ENCODE measurements at places on chromosomes 11 and 22.

DNA sequence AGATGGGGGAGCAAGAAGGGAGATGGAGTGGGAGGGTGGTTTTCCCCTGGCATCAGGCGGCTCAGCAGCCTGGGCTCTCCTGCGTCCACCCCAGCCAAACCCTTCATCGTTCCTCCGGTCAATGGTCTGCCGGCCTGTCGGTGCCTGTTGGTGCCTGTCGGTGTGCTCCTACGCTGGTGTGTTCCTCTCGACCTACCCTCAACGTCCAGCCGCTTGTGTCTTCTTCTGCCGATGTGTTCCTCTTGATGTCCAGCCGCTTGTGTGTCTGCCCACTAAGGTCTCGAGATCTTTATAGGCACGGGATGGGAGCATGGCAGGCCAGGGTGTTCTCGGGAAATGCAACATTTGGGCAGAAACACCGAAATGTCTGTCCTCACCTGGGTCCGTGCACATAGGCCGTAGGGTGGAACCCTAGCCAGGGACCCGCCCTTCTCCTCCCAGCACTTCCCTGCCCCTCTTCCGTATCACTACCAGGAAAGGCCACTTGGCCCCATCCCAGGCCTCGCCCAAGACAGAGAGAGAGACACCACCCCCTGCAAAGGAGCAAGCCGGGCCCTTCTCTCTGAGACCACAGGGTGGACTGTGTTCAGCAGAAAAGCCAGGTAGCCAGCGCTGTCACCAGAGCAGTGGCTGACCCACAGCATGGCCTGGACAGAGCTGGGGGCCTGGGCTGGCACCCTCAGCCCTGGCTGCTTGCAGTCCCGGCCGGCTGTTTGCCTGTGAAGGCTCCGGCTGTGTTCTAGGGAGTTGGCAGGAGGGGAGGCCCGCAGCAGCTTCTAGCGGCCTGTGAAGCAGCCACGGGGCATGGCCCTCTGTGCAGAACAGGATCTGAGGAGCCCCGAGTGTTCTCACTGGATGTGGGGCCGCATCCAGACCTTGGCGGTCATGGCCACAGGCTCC, 61.6 kb upstream of the KCNQ1OT1 start:
- DNase-seq: no peak

DNA sequence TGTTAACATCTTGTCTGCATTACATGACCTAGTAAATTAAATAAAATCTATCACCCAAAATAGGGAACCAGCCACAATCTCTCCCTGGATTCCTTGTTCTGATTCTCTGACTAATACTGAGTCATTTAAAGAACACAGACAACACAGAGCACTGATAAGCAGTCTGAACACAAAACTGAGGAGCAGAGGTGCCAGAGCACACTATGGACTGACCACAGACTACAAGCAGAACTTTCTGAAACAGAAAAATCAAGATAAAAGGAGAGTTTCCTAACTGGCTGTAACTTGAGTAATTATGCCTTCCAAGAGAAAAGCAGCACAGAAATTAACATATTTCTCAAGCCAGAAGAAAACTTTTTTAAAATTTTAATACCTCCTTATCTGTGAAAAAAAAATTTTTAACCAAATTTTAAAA, 128.8 kb downstream of the SGSM3 start:
- no peak for DNase-seq

DNA sequence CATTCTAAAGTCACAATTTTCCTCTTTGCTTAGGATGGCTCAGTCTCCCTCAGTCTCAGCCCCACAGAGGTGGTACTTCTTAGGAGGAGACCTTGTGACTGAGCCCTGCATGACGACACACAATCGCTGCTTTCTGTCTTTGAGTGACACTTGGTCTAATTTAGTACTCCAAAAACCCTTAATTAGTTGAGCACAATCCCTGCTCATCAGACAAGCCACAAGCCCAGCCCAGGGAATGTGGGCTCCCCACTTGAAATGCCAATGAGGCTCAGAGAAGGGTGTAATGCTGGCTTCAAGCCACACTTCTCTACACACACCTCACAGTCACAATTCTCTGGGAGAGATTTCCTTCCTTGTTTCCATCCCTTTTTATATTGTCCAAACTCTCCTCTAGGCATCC, 101.8 kb downstream of the FEZ1 start:
- no peak for DNase-seq

- DNase-seq: no peak
These were observed 118.1 kb downstream of the HIPK3 start for GRCh38 chr11:33375236-33375635.

GRCh38 chr11:119681361-119681910, 47.6 kb downstream of the NECTIN1 start:
- no peak for DNase-seq

- DNase-seq: no peak
These were observed 91.8 kb downstream of the TBC1D22A start for GRCh38 chr22:46854125-46854870.

- DNase-seq: no peak
These were observed 62.1 kb upstream of the SESN3 start for GRCh38 chr11:95293116-95293515.

DNA sequence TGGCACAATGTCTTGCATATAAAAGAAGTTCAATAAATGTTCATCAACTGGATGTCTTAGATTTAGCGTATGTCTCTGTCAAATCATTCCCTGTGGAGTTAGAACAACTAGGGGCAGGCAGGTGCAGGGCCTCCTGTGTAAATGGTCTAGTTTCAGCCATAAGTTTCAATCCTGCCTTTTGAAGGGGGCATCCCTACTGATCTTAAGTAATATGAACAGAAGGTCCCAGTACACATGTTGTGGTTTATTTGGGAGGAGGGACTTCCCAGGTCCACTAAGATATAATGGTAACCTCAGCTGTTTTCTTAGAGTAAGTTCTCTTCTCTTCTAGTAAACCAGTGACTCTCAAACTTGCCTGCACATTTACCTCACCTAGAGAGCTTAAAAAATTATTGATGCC, 19.8 kb downstream of the TTC12 start:
- no peak for DNase-seq

GRCh38 chr11:10528121-10528520, 12.9 kb downstream of the RNF141 start:
- DNase-seq: no peak

DNA sequence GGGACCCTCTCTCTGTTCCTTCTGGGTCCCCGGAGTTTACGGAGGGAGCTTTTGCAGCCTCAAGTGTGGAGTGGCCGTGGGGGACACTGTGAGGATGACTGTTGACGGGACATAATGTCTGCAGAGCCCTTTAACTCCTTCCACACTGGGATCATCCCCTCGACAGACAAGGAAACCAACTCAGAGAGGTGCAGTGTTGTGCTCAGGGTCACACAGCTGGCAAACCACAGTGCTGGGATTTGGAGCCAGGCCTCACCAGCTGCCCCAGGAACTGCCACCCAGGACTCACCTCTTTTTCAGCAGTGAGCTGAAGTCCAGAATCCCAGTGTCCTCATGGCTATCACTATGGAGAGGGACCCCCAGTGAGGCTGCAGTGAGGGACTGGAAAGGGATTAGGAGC, 5.4 kb downstream of the MYBPC3 start:
- no peak for DNase-seq
